Stimulated activated CD8-positive, alpha-beta memory T cell treated with anti-CD3 and anti-CD28 coated beads, Interleukin-7, amount 100 ng/mL, for 1 hour (primary cell): ENCODE measurements at places on chromosomes 4 and X.

DNA sequence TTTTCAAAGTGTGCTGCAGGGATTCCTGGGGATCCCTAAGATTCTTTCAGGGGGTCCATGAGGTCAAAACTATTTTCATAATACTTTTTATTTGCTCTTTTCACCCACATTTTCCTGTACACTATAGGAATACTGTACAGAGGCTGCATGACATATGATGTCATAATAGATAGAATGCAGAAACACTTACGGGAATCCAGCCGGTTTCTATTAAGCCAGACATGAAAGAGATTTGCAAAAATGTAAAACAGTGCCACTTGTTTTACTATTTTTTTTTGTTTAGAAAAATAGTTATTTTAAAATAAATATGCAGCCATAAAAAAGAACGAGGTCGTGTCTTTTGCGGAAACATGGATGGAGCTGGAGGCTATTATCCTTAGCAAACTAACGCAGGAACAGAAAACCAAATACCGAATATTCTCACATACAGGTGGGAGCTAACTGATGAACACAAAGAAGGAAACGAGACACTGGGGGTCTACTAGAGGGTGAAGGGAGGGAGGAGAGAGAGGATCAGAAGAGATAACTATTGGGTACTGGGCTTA is 5.0 kb downstream of the ZFX start:
- DNase-seq = no peak

GRCh38 chr4:184845367-184846021 is 19.7 kb upstream of the ACSL1 start:
- no peak for DNase-seq

GRCh38 chr4:37803348-37803973 is 23.0 kb upstream of the PGM2 start:
- DNase-seq = no peak

DNA sequence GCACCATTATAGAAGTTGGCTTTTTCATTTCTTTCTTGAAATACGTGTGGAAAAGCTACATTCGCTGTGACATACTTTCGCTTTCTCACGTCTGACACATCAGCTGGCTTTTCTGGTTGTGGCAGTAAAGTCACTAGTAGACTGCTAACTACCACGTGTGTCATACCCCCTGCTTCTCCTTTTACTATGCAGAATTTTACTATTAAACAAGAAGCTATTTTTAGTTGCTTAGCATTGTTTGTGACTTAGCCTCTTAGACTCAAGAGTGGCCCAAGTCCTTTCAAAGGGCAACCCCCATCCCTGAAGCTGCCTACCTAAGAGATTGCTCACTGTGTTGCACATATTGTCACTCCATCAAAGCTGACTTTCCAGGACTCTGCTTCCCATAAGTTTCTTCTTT is 2.1 kb upstream of the IL2 start:
- DNase-seq = no peak

- DNase-seq = no peak
Observed at GRCh38 chr4:108068442-108068841, 78.8 kb downstream of the HADH start.

DNA sequence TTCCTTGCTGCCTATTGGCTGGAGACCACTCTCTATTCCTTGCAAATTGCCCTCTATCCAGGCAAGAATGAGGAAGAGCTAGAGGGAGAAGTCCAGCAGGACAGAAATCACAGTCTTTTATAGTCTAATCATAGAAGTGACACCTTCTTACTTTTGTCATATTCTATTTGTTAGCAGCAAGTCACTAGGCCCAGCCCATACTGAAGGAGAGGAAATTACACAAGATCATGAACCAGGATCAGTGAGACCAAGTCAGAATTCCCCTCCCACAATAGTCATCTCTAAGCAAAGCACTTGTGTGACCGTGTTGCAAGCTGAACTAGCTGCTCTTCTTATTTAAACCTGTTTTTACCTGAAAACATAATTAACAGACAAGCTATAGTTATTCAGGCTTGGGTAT is 317.7 kb downstream of the INPP4B start:
- DNase-seq = no peak

DNA sequence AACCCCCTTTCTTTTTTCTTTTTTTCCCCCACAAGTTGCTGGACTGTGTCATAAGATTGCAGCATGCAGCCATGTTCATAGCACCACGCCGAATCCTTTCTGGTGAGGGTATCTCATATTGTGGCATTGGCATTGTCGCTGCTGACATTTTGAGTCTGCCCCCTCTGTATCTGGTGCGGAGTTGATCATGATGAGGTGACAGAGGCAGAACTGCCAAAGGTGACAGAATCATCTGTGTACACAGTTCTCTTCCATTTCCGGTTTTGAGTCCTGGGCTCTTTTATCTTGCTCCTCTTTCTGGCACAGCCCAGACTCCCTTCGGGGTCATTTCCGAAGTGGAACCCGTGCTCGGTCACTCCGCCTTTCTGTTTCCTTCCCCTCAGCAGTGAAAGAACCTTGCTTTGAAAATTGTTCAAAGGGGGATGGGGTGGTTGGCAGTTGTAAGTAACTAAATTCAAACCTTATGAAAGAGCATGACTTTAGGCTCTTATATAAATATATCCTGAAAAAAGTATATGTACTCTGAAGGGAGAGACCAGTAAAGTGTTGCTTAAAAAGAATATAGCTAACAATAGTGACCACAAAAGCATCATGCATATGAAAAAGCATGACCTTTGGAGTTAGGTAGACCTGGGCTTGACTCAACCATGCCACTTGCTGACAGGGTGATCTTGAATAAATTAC is 55.0 kb upstream of the BMP2K start:
- no peak for DNase-seq

- no peak for DNase-seq
Observed at GRCh38 chrX:86154553-86154952, 6.3 kb downstream of the DACH2 start.

- DNase-seq = no peak
Observed at GRCh38 chrX:15948318-15948660, 93.7 kb upstream of the AP1S2 start.

- no peak for DNase-seq
Observed at GRCh38 chrX:21735038-21735767, 22.7 kb downstream of the SMPX start.

DNA sequence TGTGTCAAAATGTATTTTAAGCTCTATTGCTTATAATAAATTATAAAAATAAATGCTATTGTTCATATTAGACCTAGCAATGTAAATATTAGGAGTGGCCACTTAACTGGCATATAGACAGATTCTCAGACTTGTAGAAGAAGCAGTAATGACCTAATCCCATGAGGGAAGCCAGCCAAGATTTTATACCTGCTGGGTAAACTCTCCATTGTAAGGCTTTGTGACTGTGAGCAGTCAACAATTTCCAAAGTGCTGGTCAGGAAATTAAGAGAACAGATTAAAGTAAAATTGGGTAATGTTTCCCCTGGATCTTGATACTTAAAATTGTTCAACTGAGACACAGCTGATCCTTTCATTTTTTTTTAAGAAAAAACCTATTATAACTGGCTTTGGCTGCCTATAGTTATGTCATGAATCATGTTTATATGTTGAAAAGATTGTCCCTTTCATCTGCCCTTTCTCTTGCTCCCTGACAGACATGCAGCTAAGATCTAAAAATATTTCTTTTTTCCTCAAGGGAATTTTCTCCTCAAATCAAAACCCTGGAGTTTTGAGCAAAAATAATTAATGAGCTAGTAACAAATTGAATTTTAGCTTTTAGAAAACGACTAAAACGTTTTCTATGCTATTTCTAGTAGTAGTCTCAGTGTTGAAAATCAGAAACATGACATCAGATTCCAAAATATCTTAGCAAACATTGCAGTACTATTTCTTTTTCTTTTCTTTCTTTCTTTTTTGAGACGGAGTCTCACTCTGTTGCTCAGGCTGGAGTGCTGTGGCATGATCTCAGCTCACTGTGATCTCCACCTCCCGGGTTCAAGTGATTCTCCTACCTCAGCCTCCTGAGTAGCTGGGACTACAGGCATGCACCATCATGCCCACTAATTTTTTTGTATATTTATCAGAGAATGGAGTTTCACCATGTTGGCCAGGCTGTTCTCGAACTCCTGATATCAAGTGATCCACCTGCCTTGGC is 77.9 kb downstream of the ADGRL3 start:
- no peak for DNase-seq

DNA sequence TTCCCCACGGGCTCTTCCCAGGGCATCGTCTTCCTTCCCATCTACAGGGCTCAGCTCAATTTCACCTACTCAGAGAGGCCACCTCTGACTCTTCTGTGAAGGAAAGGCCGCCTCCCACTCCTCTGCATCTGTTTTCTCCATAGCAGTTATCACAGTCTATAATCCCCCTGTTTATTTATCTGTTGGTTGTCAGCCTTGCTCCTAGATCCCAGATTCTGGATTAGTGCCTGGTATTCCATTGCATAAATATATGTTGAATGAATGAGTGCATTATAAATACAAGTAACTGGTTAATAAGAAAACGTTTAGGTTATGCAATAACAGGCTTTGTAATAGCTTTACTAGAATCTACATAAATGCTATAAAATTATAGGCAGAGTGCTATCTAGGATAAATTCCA is 52.9 kb downstream of the NSG1 start:
- DNase-seq = no peak

DNA sequence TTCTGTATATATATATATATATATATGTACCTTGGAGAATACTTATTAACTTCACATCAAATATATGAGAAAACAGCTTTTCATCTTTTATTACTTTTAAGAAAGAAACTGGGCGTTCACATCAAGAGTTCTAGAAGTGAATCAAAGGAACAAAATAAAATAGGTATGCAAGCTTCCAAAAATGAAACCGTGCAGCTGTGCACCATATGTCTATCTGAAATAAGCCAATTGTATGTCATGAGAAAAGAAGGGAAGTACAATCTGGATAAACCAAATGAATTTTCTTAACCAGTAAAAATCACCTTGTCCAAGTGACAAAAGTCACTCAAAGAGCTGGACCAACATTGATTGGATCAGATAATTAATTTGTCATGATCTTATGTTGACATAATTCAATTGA is 405.4 kb upstream of the TECRL start:
- no peak for DNase-seq

- DNase-seq = no peak
Observed at GRCh38 chr4:74659576-74660411, 134.5 kb downstream of the BTC start.

DNA sequence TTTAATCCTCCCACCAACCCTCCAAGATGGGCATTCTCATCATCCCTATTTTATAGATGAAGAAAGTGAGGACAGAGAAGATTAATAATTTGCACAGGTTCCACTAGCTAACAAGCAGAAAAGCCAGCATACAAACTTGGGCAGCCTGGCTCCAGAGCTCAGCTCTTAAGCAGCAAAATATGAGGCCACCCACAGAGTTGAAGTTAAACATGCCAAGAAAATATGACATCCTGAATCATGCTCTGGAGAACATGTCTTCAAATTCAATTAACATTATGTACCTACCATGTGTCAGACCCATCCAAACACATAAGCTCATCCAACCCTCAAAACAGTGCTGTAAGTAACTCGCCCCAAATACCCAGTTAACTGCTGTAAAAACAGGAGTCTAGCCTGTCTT is 33.9 kb downstream of the USP46 start:
- DNase-seq = no peak

GRCh38 chr4:93772858-93773257 is 55.7 kb upstream of the ATOH1 start:
- no peak for DNase-seq

- no peak for DNase-seq
Observed at GRCh38 chr4:114400531-114400930, 198.1 kb upstream of the UGT8 start.

- no peak for DNase-seq
Observed at GRCh38 chr4:147160908-147161513, 215.3 kb upstream of the TTC29 start.

- DNase-seq = no peak
Observed at GRCh38 chr4:69750346-69750745, 10.1 kb downstream of the SULT1B1 start.

DNA sequence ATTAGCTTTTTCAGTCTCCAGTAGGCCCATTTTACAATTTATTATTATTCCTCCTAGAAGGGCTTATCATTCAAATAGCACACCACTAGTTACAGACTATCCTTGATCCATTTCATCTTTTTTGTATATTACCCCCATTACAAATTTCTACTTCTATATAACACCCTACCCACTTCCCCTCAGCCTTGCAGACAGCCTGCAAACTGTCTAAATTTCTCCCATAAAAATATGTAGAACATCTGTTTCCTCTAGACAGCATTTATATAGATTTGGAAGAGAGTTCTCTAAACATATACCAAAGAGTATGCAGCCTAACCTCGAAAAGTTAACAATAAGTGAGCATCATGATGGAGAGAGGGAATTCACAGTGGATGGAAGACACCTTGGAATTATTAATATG is 30.8 kb downstream of the COMMD8 start:
- DNase-seq = no peak

GRCh38 chr4:136768925-136769275 is 763.4 kb downstream of the PCDH18 start:
- DNase-seq = no peak

GRCh38 chr4:16779028-16779675 is 119.3 kb downstream of the LDB2 start:
- DNase-seq = no peak

DNA sequence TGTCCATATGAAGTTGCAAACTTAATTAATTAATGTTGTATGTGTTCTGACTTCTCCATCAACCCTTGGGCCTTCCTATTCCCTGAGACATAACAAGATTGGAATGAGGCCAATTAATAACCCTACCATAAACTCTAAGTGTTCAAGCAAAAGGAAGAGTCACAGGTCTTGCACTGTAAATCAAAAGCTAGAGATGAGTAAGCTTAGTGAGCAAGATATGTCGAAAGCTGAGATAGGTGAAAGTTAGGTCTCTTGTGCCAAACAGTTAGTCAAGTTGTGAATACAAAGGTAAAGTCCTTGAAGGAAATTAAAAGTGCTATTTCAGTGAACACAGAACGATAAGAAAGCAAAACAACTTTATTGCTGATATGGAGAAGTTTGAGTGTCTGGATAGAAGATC is 58.2 kb upstream of the GPRIN3 start:
- DNase-seq = no peak

GRCh38 chr4:37244583-37245390 is at the start of gene NWD2:
NWD2 (plus strand) TSS chr4:37244743; CDS start chr4:37245068, 325 bp downstream.
- DNase-seq = no peak

- DNase-seq = no peak
Observed at GRCh38 chrX:17860179-17860780, 818 bp downstream of the RAI2 start.

DNA sequence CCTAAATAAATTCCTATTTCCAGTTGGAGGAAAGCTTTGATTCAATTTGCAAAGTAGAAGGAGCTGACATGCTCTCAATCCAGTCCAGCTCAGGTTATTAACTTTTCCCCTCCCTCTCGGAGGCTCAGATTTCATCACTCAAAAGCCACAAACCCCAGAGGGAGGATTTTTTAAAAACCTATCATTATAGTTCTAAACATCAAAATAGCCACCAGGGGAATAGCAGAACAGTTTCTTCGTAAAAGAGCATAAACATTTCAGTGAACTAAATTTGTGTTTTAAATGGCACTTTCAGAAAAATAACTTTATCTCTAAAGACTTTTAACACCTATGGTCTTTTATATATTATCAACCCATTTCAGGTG is 8.8 kb downstream of the GPRIN3 start:
- DNase-seq = no peak
